Umbilical cord (tissue), 2 donors: ENCODE measurements at places on chromosomes 7 and 10. TPM values are rescaled to one million over a fixed set of nuclear protein-coding genes. Genes with fewer than 3 reads are reported as not detected.

Gene SUN3
- not detected for total RNA-seq

Gene ZYX
- total RNA-seq, result 42.1 TPM

Gene SPDYE5
- total RNA-seq, result 4.8 TPM

Gene PRKAR2B
- 5.8 TPM for total RNA-seq

Gene HGF
- 57.1 TPM for total RNA-seq

Gene C10orf67
- 7.7 TPM for total RNA-seq

Gene POT1
- total RNA-seq, result 51.3 TPM

Gene GBF1
- 17.1 TPM for total RNA-seq

Gene DDC
- 8.9 TPM for total RNA-seq

Gene TBATA
- total RNA-seq, result not detected

Gene STAMBPL1
- 25.5 TPM for total RNA-seq

Gene CNNM1
- 0.72 TPM for total RNA-seq

Gene ITGB8
- 51.3 TPM for total RNA-seq

Gene SEMA3E
- 3.1 TPM for total RNA-seq

Gene BMPER
- total RNA-seq, result 83.3 TPM

Gene PRSS2
- total RNA-seq, result not detected

Gene C10orf62
- total RNA-seq, result 0.96 TPM

Gene ADAM22
- total RNA-seq, result 5.5 TPM

Gene LIPM
- not detected for total RNA-seq

Gene FEZF1
- total RNA-seq, result 0.48 TPM

Gene CRHR2
- total RNA-seq, result 0.72 TPM

Gene SPDYE2B
- 2.6 TPM for total RNA-seq

Gene OLAH
- total RNA-seq, result 13.2 TPM

Gene CALN1
- 1.2 TPM for total RNA-seq

Gene ASNS
- 12.5 TPM for total RNA-seq

Gene ADRB1
- 0.72 TPM for total RNA-seq

Gene FAM25G
- not detected for total RNA-seq

Gene KCNH2
- total RNA-seq, result 25.3 TPM

Gene PLXNA4
- total RNA-seq, result 34.9 TPM

Gene DPYSL4
- total RNA-seq, result 1.2 TPM

Gene PNLIPRP1
- total RNA-seq, result 2.9 TPM

Gene ENTPD1
- total RNA-seq, result 141 TPM

Gene PCGF5
- 77.8 TPM for total RNA-seq

Gene TRIM73
- total RNA-seq, result 1.9 TPM

Gene ZNF394
- 35.6 TPM for total RNA-seq

Gene PPP1R3C
- 189 TPM for total RNA-seq

Gene DDX21
- total RNA-seq, result 33.5 TPM

Gene IKZF1
- 40.9 TPM for total RNA-seq

Gene TCERG1L
- 0.48 TPM for total RNA-seq

Gene TUBAL3
- not detected for total RNA-seq

Gene ASIC3
- 2.2 TPM for total RNA-seq

Gene HECW1
- 4.1 TPM for total RNA-seq

Gene MYL10
- total RNA-seq, result not detected
